T-cell (primary cell): ENCODE measurements at places on chromosomes 5 and 9.
A peak's percentile ranks its signal among the peaks of the same experiment; 100 is the strongest.

DNA sequence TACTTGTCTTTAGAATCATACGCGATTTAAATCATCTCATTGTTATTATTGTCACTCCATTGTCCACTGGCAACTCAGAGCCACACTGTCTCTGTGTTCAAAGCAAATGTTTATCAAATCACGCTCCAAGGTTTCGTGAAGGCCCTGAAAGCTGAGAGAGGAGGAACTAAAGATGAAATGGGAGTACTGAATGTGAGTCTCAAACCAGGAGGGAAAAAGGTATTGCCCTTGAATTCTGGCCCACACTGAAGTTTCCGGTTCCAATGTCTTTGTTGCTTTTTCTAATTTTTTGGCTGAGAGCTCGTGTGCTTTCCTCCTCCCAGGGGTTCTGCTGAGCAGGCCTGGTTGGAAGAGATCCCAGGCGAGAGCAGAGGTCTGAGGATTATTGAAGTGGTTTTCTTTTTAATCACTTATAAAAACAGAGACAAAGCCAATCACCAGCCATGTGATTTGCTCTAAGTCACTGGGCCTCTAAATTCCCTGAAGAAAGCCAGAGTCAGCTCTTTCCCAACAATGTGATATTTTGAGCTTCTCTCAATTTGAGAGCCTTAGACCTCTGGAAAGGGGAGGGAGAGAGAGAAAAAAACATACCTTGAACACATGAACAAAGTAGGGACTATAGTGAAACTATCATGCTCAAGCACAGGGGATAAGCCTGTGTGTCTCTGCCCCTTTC is 420.8 kb upstream of the GRAMD2B start:
- DNase-seq, result no peak

- no peak for DNase-seq
Observed at GRCh38 chr9:128634111-128634510, 22.5 kb downstream of the DYNC2I2 start.

DNA sequence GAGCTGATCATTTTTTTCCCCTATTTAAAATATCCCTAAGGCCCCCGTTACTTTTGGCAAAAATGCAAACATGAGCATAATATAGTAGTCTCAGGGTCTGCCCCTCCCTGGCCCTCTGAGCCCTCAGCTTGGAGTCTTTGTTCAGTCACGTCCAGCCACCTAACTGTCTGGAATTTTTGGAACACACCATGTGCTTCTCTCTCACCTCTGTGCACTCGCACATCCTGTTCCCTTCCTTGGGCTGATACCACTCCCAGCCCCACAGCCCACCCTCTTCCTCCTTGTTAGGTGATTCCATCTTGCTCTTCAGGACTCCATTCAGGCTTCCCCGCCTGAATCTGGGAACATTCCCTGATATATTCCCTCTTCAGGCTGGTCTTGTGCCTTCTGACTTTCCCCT is 16.0 kb downstream of the TDRD7 start:
- no peak for DNase-seq

- peak; percentile 53 for DNase-seq
Observed at GRCh38 chr9:96217754-96218693, 84.0 kb downstream of the HSD17B3 start.

DNA sequence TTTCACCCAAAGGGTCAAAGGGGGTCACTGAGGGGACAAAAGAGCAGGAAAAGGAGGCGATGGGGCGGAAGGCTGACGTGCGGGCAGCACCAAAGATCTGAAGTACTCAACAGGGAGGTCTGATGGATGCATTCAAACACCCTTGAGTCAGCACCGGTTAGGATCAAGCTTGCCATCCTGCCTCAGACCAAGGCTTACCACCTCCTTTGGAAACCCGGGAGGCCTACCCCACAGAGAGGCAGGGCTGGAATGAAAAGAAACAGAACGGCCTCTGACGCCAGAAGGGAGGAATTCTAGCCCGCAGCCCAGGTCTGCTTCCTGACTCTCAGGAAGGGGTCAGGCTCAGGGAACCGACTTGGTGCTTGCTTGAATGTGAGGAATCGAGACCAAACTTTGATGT is 125.6 kb downstream of the PAPPA start:
- no peak for DNase-seq

DNA sequence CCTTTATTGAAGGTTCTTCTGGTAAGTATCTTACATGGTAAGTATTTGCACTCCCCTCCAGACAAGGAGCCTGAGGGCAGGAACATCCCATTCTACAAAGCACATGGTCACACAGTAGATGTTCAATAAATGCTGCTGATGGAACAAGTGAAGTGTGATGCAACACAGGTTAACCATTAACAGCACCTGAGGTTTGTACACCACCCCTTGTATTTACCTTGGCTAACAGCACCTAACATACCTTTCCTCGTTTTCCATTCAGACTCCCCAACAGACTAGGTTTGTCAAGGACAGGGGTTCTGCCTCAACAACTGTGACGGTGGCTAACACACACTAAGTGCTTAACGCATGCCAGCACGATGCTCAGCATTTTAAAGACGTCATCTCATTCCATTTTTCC is 213.6 kb downstream of the MAPKAP1 start:
- DNase-seq, result no peak

- DNase-seq, result peak; percentile 30
Observed at GRCh38 chr9:131731644-131732043, 8.2 kb downstream of the RAPGEF1 start.

- DNase-seq, result no peak
Observed at GRCh38 chr9:77472646-77473045, 175.5 kb downstream of the GNA14 start.

DNA sequence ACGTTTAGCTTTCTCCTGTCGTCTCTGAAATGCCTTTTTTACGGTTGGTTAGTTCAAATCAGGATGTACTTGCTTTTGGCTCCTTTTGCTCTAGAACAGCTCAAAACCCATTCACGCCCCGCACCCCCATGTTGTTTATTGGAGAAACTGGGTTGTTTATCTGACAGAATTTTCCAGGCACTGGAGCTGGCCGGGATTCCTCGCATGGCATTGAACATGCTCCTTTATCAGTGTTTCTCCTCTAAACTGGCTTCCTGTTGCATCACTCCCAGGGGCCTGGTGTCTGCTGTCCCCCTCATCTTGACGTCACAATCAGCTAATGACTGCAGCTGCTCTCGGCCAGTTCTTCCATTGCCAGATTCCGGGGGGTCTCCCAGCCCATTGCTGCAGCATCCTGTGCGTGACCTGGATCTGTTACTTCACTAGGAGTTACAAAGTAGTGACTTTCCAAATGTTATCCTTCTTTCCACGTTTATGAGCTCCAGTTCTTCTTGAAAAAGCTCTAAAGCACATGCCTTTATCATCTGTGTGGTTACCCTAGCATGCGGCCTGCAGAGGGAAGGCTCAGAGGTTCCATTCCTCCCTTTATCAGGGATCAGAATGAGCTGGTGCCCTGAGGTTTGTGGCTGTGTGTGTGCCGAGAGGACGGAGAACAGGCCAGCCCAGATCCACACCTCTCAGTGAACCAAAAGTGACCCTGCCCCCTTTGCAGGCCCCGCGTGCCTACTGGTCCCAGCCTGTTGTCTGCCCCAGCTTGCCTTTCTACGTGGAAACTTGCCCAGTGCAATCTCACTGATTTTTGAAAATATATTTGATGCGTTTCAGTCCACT is 27.5 kb downstream of the FAM163B start:
- DNase-seq, result no peak

- no peak for DNase-seq
Observed at GRCh38 chr9:34590381-34591247, 1.1 kb upstream of the CNTFR start.

DNA sequence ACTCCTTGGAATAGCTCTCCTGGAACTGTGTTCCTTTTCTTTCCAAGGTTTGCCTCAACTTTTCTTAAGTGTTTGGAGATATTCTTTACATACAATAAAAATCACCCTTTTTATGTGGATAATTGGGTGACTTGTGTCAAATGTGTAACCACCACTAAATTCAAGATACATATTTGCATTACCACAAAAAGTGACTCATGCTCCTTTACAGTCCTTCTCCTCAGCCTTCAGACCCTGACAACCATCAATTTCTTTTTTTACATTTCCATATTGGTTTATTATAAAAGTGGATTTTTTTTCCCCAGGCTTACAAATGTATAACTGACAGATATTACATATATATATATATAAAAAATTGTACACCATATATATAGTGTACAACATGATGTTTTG is 372.0 kb upstream of the KCNN2 start:
- DNase-seq, result no peak

DNA sequence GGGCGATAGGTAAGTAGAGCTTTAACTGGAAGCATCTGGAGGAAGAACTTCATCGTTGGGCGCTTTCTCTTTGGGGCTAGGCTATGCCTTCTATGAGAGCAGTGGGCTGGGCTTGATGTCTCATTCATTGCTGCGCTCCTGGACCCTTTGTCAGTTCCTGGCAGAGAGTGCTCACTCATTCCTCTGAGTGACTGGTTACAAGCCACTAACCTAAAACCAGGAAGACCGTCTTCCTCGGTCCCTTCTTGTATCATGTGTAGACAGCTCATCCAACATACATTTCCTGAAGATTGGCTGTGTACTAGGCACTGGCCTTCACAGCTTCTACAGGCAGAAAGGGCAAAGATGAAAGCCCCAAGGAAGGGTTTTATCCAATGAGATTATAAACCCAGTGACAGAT is 6.4 kb downstream of the SWI5 start:
- DNase-seq, result no peak

- DNase-seq, result no peak
Observed at GRCh38 chr9:126294331-126295081, 32.1 kb upstream of the MVB12B start.

- no peak for DNase-seq
Observed at GRCh38 chr5:135213027-135213386, 179.0 kb upstream of the PITX1 start.

GRCh38 chr9:90770182-90770738 is 31.4 kb upstream of the SYK start:
- DNase-seq, result no peak

- no peak for DNase-seq
Observed at GRCh38 chr9:87540444-87541105, 42.9 kb downstream of the DAPK1 start.

DNA sequence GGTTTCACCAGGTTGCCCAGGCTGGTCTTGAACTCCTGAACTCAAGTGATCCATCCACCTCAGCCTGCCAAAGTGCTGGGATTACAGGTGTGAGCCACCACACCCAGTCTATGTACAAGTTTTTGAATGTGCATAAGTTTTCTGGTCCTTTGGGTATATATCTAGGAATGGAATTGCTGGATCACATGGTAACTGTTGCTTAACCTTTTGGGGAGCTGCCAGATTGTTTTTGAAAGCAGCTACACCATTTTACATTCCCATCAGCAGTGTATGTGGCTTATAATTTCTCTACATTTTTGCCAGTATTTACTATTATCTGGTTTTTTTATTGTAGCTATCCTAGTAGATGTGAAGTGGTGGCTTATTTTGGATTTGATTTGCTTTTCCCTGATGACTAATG is 8.9 kb upstream of the LNPEP start:
- no peak for DNase-seq

DNA sequence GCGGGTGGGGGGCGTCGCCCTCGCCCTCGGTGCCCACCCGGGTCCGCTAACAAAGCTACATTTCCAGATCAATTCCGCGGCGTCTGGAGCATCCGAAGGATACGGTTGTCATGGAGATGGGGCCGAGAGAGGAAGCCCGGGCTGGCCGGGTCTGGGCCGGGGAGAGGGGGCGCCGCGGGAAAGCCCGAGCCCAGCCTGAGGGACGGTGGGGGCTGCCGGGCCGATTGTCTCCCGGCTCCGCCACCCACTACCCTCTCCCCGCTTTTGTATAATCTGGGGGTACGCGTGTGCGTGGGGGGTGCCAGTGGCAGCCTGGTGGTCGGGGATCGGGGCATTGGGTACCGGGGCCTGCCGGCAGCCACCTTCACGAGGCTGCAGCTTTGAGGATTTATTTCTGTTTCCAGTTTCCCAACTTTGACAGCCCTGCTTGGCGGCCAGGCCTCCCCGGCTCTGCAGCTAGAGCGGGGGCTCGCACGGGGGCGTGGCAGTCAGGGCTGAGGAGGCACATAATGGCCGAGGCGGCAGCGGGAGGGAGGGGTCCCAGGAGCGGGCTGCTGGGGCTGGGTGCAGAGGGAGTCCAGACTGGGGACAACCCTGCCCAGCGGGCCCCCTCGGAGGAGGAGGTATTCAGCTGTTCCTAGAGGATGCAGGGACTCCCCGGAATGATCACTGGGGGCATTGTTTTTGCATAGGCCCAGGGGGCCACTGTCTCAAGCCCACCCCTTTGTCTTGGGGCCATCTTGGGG is 626 bp downstream of the PSD2 start:
- no peak for DNase-seq

DNA sequence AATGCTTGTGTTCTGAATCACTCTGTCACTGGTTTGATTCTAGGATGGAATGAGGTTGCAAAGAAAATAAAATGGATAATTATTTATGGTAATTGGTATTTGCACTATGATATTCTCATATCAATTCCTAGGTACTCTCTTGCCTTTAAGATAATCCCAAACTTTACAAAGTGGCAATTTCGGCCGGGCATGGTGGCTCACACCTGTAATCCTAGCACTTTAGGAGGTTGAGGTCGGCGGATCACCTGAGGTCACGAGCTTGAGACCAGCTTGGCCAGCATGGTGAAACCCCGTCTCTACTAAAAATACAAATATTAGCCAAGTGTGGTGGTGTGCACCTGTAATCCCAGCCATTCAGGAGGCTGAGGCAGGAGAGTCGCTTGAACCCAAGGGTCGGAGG is 1118.7 kb upstream of the C9orf72 start:
- no peak for DNase-seq

- DNase-seq, result no peak
Observed at GRCh38 chr9:26220367-26220766, 542.1 kb upstream of the TUSC1 start.

DNA sequence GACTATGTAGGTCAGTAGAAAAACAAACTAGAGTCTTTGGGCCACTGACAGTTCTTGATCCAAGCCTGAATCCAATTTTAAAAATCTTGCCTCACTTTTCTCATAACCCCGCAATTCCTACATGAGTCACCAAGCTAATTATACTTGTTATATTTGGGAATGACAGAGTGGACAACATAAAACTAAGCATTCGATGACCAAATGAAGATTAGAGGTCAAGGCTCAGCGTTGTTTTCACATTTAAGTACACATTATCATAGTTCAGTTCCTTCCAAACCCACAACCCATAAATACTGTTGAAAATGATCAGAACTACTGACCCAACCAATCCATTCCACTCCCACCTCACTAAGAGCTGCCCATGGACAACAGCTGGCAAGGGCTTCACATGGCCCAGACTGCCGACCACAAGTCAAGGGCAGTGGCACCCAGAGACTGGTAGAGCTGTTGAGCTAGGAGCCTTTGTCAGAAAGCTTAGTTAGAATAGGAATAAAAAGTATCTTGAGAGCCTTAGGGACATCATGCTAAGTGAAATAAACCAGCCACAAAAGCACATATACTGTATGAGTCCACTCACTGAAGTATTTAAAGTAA is 64.2 kb downstream of the MYO10 start:
- DNase-seq, result no peak

- DNase-seq, result no peak
Observed at GRCh38 chr9:92550765-92551164, 15.0 kb upstream of the ECM2 start.

DNA sequence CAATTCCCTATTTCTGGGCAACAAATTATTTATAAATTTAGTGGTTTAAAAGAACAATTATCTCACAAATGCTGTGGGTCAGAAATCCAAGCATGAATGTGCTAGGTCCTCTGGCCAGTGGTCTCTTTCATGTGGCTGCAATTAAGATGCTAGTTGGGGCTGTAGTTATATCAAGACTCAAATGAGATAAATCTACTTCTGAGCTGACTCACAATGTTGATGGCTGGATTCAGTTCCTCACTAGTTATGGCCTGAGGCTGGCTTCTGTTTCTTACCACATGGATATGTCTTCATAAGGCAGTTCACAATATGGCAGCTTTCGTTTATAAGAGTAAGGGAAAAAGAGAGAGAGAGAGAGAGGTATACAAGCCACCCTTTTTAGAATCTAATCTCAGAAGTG is 717.0 kb downstream of the PRELID2 start:
- no peak for DNase-seq
